ENCODE measurements at places on chromosomes 1 and 21.

DNA sequence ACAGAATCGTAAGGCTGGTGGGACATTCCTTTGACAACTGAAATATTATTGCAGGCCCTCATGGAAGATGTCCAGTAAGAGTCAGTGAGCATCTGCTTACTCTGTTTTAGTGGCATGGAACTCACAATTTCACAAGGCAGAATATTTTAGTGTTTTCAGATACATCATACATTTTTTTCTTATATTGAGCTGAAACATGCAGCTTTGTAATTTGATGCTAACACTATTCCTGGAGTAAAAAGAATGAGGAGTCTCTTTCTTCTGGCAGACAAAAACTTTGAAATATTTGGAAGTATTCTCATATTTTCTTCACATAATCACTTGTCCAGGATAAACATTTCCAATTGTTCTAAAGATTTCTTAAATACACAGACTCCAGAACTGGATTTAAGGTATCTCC is 17.7 kb downstream of the CLDN17 start:
- DNase-seq: peak; percentile 35

- DNase-seq: no peak
Measured at GRCh38 chr1:21910558-21911204, 26.4 kb downstream of the HSPG2 start.

- no peak for DNase-seq
Measured at GRCh38 chr1:152645146-152645545, 18.0 kb upstream of the LCE2D start.

DNA sequence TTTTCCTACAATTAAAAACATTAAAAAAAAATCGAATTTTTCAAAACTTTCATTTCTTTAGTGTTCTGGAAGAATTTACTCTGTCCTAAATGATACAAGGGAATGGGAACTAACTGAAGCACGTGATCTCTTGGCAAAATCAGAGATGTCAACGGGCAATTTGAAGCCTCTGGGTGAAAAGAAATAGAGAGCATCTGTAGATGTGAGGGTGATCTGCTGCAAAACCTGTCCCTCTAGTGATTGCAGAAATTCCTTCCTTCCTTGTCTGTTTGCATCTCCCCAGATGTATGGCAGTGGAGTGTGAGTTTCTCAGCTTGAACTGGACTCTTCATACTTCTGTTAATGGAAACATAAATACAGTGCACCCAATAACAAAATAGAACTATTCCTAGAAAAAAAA is 100.5 kb upstream of the S1PR1 start:
- no peak for DNase-seq

DNA sequence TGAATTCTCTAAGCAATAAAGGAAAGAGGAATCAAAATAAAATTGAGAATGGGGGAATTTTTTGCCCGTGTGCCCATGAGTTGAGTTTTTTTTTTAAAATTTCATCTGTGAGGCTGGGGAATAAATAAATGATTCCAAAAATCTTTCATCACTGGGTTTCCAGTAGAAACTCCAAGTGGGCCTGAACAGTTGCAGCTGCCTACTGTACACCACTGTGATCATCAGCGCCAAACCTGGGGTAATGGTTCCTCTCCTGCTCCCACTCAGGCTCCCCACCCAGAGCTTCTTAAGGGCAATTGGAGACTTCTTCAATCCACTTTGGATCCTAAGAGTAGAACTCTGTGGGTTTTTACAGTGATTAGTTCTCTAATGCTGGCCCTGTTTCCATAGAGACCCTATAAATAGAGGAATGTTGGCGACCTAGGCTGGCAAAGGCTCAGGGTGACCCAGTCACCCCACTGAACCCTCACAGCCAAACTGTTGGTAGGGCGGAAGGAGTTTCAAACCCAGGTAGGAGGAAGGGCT is 9.3 kb downstream of the TMCC2 start:
- DNase-seq: no peak

GRCh38 chr1:5333291-5333690 is 658.9 kb downstream of the NPHP4 start:
- no peak for DNase-seq

DNA sequence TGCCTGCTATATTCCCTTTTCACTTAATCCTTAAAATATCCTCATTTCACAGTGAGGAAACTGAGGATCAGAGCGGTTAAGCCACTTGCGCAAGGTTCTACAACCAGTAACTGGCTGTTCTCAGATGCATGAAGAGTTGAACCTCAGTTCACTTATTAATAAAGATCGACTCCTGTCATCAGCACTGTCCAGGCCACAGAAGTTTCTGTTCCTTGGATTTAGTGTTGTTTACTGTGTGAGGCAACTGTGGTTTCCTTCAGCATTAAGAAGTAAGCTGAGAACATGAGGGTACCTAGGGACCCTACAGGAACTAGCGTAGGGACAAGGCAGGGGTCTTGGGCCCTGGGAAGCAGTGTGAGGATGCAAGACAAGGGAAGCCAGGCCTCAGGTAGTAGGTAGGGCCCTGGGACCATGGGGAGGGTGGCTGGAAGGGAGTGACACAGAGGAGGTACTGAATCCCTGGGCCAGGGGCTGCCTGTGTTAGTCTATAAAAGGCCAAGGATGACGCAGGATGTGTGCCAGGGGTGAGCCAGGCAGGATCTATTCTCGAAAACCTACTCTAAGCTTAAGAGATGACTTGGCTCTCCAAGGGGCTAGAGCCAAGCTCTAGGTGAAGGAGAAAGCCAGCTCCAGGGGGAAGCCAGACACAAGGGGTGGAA is 181.2 kb upstream of the CSF3R start:
- DNase-seq: no peak

DNA sequence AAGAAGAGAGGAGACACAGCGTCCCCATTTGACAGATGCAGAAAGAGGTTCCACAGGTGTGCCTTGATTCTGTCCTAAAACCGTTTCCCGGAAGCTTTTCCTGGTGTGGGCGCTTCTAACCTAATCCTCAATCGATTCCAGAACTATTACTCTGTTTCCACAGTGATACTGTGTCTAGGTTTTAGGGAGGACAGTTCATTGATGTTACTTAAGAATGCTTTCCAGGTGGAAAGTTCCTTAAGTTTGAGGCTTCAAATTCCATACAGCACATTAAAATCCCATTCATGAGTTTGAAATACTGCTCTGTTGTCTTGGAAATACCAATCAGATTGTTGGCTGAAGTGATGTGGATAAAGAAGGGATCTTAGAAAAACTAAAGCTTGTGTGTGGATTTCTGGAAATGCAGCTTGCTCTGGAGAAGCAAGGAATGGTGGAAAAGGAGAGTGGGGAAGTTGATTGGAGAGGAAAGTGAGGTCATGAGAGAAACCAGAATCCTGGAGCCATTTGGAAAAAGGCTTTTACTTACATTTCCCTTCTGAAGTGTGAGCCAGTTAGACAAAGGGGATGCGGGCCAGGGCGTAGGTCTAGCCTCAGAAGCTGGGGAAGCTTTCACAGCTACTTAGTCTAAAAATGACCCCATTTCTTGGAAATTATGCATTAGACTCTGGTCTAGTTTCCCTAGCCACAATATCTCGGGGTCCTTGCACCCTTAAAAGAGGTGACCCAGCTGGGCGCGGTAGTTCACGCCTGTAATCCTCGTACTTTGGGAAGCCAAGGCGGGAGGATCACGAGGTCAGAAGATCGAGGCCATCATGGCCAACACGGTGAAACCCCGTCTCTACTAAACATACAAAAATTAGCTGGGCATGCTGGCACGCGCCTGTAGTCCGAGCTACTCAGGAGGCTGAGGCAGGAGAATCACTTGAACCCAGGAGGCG is 6.7 kb downstream of the ELF3 start:
- DNase-seq: no peak

- DNase-seq: no peak
Measured at GRCh38 chr1:17427696-17428660, 11.5 kb downstream of the RCC2 start.

DNA sequence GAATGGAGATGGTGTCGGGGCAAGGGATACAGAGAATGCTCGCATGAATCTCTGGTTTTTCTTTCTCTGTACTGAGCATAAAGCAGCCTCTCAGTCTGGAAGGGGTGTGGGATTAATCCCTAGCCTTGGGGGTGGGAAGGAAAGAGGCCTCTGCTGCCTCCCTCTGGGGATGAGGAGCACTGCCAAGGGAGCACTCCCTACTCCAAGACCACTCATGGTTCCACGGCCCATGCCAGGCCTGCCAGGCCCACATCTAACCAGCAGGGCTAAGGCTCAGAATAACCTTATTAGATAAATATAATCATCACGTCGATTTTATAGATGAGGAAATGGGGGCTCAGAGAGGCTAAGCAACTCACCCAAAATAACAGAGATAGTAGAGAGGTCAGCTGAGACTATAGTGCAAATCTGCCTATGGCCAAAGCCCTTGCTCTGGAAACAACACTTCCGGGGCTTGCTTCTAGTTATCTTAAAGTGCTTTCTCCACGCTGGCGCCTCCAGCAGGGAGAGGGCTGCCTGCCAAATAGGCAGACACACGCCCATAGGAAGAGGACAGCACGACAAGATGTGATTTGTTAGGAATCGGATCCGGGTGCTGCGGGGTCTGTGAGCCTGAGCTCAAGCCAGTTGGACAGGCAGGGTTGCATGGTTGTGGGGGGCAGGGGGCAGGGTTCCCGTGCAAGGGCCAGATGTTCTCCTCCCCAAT is 522 bp downstream of the TEX35 start:
- DNase-seq: peak; percentile 65

- DNase-seq: no peak
Measured at GRCh38 chr1:11563560-11564069, 84.7 kb downstream of the DISP3 start.

DNA sequence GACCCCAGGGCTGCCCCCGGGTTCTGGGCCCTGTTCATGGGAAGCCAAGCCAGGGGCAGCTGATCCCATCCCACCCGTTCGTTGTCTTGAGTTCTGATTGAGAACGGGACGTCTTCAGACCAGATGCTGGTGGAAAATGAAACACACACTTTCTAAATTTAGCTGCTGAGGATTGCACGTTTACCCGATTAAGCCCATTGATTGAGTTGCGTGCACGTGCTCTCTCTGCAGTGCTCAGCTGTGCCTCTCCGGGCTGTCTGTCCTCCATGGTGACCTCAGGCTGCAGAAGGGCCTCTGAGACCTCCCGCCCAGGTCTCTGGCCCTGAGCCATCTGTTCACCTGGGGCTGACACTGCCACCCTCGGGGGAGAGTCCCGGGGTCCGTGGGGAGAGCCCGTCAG is 27.0 kb upstream of the PEX10 start:
- DNase-seq: no peak

- no peak for DNase-seq
Measured at GRCh38 chr1:80365359-80366021, 1359.0 kb upstream of the ADGRL4 start.

DNA sequence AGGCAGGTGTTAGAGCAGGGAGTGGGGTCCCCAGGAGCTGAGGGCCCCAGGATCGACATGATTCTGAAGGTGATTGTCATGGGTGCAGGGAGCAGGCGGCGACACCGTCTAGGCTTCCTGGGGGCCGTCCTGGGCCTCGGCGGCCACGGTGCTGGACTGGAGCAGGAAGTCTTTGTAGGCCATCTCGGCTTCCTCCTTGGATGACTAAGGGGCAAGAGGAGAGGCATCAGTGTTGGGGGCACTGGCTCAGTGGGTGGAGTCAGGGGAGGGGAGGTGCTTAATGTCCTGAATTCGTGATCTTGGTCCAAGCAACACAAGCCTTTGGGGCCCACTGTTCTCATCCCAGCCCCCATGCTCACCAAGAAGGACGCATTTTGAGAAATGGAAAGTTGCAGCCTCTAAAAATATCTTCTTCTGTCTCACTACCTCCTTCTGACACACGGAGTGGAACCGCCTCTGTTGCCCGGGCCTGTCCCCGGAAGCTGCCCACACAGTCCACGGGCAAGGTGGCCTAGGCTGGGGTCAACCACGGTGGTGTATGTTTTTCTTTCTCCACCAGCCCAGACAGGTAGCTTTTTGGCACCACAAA is 8.6 kb upstream of the FCMR start:
- no peak for DNase-seq

DNA sequence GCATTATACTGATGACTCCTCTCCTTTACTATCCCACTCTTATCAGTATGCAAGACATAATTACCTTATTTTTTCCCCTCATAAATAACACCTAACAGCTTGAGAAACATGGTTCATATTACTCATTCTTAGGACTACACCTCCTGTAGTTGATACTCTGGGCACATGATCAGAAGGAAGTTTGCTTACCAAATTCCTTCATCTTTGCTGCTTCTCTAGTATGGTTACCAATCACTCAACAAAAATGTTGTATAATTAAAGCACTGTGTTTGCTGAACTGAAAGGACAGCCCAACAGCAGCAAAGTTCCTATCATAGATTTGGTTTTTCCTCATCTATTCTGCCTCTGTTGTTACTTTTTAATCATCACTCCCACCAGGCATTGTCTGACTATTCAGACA is 586.3 kb downstream of the LRRIQ3 start:
- DNase-seq: no peak

DNA sequence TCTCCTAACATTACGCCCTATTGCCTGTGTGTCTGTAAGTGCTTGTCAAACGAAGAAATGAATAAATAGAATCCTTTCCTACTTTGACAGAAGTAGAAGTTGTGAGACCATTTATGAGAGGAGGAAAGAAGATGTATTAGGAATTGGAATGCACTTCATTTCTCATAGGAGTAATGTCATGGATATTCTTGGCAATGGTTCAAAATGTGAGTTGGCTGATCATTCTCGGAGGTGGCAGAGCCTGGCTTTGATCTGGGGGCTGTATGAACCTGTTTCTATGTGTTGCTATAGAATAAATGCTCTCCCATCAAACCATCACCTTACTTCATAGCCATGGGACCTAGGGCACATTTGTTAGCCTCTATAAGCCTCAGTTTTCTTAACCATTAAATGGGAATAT is 10.1 kb upstream of the SERBP1 start:
- peak; percentile 38 for DNase-seq

DNA sequence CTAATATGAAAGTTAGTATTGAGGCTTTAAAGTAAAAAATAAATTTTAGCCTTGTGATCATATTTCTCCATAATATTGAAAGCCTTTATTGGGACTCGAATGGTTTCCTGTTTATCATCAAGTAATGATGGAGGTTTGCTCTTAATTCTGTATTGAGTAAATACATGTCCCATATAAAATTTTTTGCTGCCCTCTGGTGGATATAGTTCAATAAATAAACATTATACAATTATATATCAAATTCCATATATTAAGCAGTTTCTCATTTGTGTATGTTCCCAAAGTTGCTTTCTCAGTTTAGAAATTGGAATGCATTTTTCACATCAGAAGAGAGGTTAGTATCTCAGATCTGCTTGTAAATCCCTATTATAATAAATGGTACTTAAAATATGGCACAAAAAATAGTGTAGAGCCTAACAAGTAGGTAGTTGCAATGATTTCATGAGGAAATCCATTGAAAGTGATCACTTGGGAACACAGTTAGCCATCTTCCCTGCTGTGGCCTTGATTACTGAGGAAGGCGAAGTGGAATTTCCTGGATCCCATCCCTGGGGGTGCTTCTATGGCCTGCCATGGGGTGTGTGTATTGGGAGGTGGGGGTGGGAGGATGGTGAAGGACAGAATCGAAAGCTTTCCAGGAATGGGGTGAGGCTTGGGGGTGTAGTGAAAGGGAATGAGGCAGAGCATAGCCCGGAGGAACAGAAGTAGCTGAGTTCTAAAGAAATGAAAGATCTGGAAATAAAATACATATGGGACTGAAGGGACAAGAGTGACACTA is 84.1 kb upstream of the C21orf91 start:
- DNase-seq: peak; percentile 38

DNA sequence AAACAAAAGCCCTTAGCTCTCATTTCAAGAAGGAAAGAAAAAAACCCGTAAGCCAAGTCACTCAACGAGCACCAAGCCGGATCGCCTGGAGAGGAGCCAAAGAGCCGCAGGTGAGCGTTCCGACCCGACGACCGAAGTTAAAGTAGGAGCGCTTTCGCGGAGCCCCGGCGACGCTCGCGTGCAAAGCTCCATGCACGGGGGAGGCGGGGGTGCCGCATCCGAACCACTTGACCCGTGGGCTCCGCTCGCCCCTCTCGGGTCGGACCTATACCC is 382 bp downstream of the GPBP1L1 start:
- peak; percentile 14 for DNase-seq

- DNase-seq: no peak
Measured at GRCh38 chr1:12618661-12618964, 603 bp upstream of the DHRS3 start.

All from fibroblast of skin of scalp (primary cell).